ENCODE measurements at places on chromosomes 16 and 17. TPM values are rescaled to one million over a fixed set of nuclear protein-coding genes. Genes with fewer than 3 reads are reported as not detected.

GRCh38 chr17:40605306-40605705 is 40.0 kb upstream of the CCR7 start:
- H3K27ac ChIP-seq, result no peak overlapping the region
- no peak overlapping the region for H3K4me3 ChIP-seq
- H3K4me1 ChIP-seq, result peaks cover 6% of the 10 kb centered on the region
- no peaks in the 10 kb centered on the region for H3K27me3 ChIP-seq

DNA sequence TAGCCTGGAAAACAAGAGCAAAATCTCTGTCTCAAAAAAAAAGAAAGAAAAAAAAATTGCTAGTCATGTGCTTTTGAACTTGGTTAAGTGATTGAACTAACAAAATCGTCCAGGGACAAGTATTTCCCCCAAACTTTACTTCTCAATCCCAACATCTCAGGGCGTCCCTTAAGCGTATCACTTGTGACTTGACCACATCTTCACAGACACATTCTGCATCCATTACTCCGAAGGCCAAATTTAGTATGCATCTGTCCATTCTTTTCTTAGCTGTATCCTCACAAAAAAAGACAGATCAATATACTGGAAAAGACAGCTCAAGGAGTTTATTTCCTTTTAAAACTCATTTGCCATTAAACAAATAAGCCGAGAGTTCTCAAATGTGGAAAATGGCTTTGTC is 5.9 kb upstream of the JPT1 start:
- DNase-seq, result no peak
- no peaks in the 10 kb centered on the region for H3K4me1 ChIP-seq
- H3K36me3 ChIP-seq, result peaks cover 6% of the 10 kb centered on the region
- no peaks in the 10 kb centered on the region for H3K27me3 ChIP-seq
- no peak overlapping the region for H3K27ac ChIP-seq

CES4A gene
- total RNA-seq, result 29.8 TPM

DNA sequence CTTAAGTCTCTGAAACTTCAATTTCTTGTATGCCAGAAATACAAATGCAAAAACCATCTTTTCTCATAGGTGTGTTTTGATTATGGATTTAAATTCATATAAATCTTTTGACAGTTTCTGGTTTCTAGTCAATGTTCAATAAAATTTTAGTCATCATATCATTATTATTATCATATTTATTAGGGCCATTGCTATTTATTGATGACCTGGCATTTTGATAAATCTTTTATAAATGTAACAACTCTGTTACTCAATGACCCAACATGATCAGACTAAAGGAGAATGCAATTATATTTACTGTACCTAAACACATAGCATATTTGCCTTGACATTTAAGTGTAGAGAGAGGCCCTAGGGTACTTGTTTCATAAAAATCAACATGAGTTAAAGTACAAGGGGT is 320.8 kb downstream of the CDH8 start:
- H3K4me3 ChIP-seq, result no peak overlapping the region
- no peak overlapping the region for H3K27ac ChIP-seq

DNA sequence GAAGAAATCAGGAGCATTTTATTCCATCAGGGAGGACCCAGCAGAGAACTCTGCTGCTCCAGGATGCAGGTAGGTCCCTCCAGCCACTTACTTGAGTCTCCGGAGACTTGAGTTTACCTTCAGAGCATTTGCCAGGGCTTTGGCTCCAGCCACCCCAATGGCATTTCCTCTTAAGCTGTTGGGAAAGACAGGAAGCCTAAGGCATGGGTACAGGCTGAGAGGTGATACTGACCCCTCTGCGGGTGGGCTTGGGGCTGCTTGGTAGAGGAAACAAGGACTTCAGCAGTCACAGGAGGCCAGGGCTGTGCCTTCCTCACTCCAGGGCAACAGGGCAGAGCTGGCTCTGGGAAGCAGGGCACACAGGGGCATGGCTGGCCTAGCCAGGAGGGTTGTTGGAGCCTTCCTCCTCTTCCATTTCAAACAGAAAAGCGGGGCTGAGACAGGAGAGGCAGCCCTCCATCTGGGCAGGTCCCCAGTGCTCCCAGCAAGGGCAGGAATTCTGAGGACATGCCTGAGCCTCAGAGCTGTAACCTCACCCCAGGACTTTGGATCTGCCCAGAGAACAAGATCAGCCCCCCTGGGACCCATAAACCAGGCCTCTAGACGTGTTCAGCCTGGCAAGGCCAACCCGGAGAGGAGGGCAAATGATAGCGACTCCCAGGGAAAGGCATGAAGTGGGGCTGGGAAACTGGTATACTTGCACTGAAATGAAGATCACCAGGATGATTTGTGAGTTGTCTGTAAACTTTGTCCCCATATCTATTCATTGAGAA is 34.4 kb downstream of the NLRC3 start:
- no peaks in the 10 kb centered on the region for H3K27me3 ChIP-seq
- H3K27ac ChIP-seq, result no peak overlapping the region
- no peak overlapping the region for H3K4me3 ChIP-seq
- no peak for DNase-seq
- H3K4me1 ChIP-seq, result no peaks in the 10 kb centered on the region
- peaks cover 5% of the 10 kb centered on the region for H3K36me3 ChIP-seq

DNA sequence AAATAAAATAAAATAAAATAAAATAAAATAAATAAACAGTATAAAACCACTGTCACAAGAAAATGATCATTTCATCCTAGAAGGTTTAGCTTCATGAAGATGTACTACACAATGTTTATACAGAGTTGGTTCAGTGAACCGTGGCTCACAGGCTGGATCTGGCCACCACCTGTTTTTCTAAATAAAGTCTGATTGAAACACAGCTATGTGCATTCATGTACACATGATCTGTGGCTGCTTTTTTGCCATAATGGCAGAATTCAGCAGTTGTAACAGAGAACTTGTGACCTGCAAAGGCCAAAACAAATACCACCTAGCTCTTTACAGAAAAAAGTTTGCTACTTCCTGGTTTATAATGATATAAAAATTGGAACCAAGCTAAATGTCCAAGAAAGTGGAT is 12.6 kb upstream of the RPRML start:
- no peak for DNase-seq
- H3K27me3 ChIP-seq, result no peaks in the 10 kb centered on the region
- no peaks in the 10 kb centered on the region for H3K36me3 ChIP-seq

DNA sequence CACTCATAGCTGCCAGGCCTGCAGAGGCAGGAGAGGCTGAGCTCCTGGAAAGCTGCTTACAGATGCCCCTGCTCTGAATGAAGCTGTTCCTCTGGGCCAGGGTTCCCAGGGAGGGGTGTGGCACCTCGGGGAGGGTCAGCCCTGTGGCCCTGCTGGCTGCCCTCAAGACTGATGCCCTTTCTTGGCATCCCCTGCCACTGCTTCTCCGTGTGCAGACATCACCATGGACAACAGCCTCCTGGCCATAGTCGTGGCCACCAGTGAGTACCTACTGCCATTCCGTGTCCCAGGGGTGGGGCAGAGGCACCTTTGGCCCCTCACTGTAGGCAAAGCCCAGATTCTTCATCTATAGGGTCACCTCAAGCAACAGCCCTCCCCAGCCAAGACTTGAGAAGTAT is 8.9 kb downstream of the MRPL27 start:
- H3K27ac ChIP-seq, result no peak overlapping the region
- H3K27me3 ChIP-seq, result no peaks in the 10 kb centered on the region
- H3K36me3 ChIP-seq, result peaks cover 44% of the 10 kb centered on the region
- peaks cover 3% of the 10 kb centered on the region for H3K4me1 ChIP-seq

GRCh38 chr17:38996660-38997337 is 29.6 kb upstream of the FBXO47 start:
- H3K4me1 ChIP-seq, result no peaks in the 10 kb centered on the region
- DNase-seq, result no peak
- H3K27me3 ChIP-seq, result no peaks in the 10 kb centered on the region
- no peak overlapping the region for H3K27ac ChIP-seq
- H3K36me3 ChIP-seq, result no peaks in the 10 kb centered on the region

DNA sequence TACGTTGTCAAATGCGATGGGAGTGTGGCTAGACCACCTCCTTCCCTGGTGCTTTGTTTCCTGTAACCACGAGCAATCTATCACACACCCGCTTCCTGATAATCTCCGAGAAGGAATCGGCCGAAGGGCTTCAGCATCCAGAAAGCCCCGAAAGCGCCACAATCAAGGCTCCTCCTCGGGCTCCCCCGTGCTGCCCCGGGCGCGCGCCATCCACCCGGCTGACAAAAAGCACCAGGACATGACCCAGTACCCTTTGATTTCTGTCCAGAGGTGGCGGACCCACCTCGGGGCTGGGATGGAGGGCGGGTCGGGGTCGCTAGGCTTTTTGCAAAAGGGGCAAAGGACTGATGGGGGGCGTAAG is 743 bp upstream of the ARMC7 start:
- H3K4me1 ChIP-seq, result no peaks in the 10 kb centered on the region
- no peak for DNase-seq
- H3K4me3 ChIP-seq, result no peak overlapping the region
- H3K27me3 ChIP-seq, result no peaks in the 10 kb centered on the region
- no peak overlapping the region for H3K27ac ChIP-seq

DNA sequence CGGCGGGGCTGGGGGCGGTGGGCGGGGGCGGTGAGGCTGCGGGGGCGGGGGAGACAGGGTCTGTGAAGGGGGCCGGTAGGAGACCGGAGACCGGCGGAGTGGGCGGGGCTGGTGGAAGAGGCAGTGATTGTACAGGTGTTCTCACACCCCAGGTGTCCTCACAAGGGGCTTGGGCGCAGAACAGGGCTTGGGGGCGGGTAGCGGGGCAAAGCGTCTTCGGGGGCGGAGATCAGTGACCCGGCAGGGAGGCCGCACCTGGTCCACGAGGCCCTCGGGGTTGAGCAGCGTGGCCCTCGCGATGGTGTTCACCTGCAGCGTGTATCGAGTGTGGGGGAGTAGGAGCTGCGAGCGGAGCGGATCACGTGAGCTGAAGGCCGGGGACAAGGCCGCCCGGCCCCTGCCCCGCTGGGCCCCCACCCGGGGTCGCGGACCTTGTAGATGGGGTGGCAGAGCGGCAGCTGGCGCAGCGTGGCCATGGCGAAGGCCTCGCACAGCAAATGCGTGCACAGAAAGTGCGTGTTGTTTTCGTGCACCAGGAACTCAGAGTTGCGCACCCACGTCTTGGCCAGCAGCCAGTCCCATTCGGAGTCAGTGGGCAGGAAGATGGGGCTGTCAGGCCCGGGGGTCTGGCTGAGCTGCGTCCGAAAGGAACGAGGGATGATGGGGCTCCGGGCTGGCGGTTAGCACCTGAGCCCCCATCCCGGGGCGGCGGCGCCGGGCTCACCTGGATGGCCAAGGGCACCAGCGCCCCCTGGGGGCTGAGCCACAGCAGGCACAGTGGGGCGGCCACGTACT is 8.5 kb downstream of the ALOXE3 start:
- H3K27ac ChIP-seq, result no peak overlapping the region
- DNase-seq, result peak; percentile 18
- H3K36me3 ChIP-seq, result no peaks in the 10 kb centered on the region
- no peaks in the 10 kb centered on the region for H3K4me1 ChIP-seq
- peaks cover 37% of the 10 kb centered on the region for H3K27me3 ChIP-seq

DLX4 gene
- total RNA-seq, result 2.2 TPM

- no peaks in the 10 kb centered on the region for H3K4me1 ChIP-seq
- H3K27me3 ChIP-seq, result peaks cover 2% of the 10 kb centered on the region
- no peak overlapping the region for H3K4me3 ChIP-seq
- H3K36me3 ChIP-seq, result no peaks in the 10 kb centered on the region
- H3K27ac ChIP-seq, result no peak overlapping the region
These were observed 154.6 kb downstream of the NTN1 start for GRCh38 chr17:9175700-9176467.

DNA sequence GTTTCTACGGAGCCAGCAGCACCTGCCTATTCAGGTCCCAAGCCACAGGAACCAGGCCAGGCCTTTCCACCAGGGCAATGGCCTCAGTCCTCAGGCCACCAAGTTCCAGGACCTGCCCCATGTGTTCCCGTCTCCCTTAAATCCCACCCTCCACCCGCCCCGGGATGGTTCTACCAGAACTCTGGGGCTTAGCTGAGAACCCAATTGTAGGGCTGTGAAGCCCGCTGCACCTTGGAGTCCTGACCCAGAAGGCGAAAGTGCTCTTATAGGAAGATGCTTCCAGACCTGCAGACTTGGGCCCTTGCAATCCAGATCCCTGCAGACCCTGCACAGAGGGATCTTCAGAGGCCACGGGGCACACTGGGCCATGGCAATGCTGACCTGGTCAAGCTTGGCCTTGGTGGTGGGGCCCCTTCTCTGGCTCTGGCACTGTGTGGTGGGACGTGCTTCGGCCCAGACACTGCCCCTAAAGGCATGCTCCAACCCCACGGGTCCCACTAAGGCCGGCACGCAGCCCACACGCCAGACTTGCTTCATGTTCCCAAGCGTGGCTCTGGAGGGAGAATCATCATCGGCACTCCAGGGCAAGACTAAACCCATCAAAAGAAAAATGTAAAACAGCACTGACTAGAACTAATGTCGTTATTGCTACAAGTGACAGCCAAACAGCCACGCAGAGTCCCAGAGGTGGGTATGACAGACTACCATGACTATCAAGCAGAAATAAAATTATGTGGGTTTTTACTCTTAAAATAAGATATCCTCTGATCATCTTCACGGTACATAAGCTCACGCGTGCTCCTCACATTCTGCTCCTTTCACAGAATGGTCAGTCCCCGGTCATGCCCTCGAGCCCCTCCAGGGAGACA is 41.3 kb upstream of the ATP2A3 start:
- DNase-seq, result no peak
- no peaks in the 10 kb centered on the region for H3K27me3 ChIP-seq
- H3K4me3 ChIP-seq, result no peak overlapping the region
- peaks cover 20% of the 10 kb centered on the region for H3K36me3 ChIP-seq
- H3K4me1 ChIP-seq, result peaks cover 4% of the 10 kb centered on the region

GRCh38 chr17:56613131-56613530 is 19.6 kb downstream of the NOG start:
- no peaks in the 10 kb centered on the region for H3K27me3 ChIP-seq
- H3K36me3 ChIP-seq, result no peaks in the 10 kb centered on the region
- no peak overlapping the region for H3K4me3 ChIP-seq
- H3K4me1 ChIP-seq, result no peaks in the 10 kb centered on the region
- no peak for DNase-seq
- H3K27ac ChIP-seq, result no peak overlapping the region

DNA sequence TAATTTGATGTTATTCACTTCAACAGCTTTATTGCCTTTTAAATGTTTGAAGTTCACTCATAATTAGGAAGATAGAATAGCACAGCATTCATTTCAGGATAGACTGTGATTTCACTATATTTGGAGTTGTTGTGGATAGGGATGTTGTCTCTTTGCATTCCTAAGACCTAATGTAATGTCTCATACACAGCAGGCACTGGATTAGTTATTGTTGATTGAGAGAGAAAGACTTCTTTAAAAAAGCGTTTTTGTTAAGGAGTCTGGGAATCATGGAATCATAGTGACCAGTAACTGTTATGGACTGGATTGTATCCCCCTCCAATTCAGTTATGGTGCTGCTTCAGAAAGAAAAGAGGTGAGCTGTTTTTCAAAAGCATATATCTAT is 122.0 kb downstream of the USP22 start:
- H3K4me1 ChIP-seq, result no peaks in the 10 kb centered on the region
- H3K27me3 ChIP-seq, result no peaks in the 10 kb centered on the region
- no peak for DNase-seq
- H3K36me3 ChIP-seq, result no peaks in the 10 kb centered on the region

DNA sequence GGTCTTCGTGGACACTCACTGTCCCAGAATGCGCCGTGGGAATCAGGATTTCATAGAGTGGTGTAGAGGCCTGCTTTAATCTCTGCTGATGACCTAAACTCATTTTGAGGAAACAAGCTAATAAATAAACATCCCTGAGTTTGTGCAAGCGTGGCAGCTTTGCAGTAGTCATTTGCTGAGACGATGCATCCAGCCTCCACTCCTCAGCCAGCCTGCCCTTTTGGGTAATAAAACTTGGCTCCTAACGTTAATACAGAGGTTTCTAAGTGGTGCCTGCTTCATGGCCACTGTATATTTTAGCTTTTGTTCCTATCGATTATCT is 1.3 kb downstream of the DGKE start:
- peak overlapping the region; percentile 82 for H3K4me3 ChIP-seq
- H3K27me3 ChIP-seq, result no peaks in the 10 kb centered on the region
- peaks cover 24% of the 10 kb centered on the region for H3K4me1 ChIP-seq
- peak; percentile 19 for DNase-seq
- H3K27ac ChIP-seq, result no peak overlapping the region

KRT25 gene
- not detected for total RNA-seq
